ENCODE measurements at places on chromosomes 1 and 21.

DNA sequence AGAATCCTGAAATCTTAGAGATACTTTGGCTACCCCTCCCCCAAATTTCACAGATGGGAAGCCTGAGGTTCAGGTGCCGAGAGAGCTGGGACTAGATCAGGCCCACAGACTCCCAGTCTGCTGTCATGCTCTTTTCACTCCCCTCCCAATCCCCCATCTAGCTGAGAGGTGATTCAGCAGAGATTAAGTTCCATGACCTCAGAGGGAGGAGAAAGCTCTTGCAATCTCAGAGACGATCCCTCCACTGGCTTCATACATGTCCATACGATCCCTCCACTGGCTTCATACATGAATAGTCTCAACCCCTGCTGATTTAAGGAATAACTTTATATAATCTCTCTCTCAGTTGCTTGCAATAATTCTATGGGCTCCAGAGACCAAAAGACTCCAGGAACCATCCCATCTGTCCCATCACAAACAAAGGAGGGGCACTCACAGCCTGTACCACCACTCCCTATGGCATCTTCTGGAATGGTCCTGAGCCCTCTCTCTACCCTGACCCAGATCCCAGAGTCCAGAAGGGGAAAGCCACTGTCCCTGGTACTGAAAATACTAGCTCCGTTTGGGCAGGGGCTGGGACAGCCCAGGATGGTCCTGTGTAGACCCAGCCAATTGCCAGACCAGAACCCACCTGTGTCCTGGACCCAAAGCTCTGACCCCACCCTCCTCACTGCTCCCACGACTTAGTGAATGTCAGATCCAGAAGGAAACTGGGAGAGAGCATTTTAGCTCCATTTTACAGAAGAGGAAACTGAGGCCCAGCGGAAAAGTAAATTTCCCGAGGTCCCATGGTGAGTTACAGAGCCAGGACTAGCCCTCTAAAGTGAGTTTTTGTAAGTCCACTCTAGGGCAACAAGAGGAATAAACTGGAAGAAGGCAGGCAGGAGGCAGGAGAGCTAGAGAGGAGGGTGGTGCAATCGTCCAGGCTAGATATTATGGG is 27.1 kb downstream of the RIMS3 start:
- no peak for DNase-seq

DNA sequence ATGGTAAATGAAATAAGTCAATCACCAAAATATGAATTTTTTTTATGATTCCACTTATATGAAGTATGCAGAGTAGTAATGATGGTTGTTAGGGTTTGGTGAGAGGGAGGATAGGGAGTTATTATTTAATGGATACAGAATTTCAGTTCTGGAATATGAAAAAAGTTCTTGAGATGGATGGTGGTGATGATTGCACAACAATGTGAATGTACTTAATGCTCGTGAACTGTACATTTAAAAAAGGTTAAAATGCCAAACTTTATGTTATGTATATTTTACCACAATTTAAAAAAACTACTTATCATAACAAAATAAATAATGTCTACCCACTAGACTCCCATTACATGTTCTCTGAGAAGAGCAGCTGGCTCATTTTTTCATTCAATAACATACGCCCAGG is 55.4 kb upstream of the TTC39A start:
- DNase-seq: no peak

DNA sequence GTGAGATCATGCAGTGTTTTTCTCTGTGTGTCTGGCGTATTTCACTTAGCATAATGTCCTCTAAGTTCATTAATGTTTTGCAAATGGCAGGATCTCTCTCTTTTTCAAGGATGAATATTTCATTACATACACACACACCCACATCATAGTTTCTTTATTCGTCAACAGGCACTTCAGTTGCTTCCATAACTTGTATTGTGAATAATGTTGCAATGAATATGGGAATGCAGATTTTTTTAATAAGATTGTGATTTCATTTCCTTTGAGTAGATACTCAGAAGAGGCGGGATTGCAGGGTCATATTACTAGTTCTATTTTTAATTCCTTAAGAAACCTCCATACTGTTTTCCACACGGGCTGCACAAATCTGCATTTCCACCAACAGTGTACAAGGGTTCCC is 134.0 kb downstream of the CLEC20A start:
- DNase-seq: no peak

DNA sequence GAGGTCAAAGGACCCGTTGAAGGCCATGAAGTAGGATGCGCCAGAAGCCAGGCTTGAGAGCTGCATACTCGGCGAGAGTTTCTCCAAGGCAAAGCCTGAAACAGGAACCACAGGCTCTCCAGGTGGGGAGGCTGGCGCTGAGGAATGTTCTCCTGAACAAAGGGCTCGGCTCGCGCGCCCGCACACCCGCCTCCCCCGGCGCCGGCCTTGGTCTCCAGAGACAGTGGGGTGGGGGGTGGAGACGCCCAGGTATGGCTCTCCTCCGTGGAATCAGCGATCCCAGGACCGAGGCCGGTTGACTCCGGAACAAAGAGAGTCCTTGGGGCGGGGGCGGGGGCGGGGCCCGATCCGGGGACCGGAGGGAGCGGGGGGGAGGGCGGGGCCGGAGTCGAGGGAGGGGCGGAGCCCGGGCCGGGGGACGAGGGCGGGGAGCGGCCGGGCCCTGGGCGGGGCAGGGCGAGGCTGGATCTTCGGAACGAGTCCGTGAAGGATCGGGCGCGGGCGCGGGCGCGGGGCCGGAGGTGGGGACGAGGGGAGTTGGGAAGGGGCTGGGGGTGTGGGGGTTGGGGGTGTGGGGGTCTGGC is 85.0 kb downstream of the NKAIN1 start:
- DNase-seq: peak; percentile 46

GRCh38 chr1:26278303-26278702 is 1.6 kb upstream of the SH3BGRL3 start:
- no peak for DNase-seq

GRCh38 chr1:94597701-94598100 is 56.1 kb upstream of the F3 start:
- DNase-seq: no peak

- DNase-seq: peak; percentile 34
Measured at GRCh38 chr21:46067505-46068201, 30.3 kb upstream of the COL6A2 start.

GRCh38 chr1:233261695-233262094 is 33.8 kb downstream of the PCNX2 start:
- DNase-seq: no peak

DNA sequence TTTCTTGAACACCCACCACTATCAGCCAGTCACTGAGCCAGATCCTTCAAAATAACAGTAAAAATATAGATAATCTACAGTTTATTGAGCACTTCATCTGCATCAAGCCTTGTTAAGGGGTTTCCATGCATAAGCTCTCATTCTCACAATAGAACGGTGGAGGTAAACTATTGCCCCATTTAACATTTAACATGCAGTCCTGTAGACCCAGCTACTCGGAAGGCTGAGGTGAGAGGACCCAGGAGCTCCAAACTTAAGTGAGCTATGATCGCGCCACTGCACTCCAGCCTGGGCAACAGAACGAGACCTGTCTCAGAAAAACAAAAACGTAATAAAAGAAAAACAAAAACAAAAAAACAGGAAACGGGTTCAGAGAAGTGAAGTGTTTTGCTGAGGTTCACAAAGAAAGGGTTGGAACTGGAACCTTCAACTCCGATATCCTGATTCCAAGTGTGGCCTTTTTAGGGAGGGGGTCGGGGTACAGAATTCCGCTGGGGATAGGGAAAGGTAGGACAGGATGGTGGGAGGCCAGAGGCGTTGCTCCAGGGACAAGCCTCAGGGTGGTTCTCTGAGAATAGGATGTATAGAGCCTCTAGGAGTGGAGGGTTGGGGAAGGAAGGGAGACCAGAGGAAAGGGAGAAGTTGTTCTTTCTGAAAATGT is 11.6 kb upstream of the SESN2 start:
- no peak for DNase-seq

DNA sequence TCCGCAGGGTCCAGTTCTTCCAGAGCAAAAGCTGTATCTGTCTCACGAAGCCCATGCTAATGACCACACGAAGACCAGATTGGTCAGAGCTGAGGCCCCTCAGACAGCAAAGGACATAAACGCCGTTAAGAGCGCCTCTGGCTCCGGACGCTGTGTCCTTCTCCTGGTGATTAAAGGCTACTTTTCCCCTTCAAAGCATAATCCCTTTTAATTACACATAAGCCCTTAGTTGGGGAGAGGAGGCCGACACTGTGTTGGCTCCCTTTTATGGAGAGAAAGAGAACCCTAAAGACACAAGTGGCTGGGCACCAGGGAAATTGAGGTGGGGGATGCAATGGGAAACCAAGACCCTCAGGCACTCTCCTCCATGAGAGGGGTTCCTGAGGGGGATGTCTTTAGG is at the start of gene ABCA4:
TSS of gene ABCA4 (minus strand) at position 158 of the 400 bp plus-strand sequence. CDS start at position 55, 103 bp downstream.
- DNase-seq: no peak

DNA sequence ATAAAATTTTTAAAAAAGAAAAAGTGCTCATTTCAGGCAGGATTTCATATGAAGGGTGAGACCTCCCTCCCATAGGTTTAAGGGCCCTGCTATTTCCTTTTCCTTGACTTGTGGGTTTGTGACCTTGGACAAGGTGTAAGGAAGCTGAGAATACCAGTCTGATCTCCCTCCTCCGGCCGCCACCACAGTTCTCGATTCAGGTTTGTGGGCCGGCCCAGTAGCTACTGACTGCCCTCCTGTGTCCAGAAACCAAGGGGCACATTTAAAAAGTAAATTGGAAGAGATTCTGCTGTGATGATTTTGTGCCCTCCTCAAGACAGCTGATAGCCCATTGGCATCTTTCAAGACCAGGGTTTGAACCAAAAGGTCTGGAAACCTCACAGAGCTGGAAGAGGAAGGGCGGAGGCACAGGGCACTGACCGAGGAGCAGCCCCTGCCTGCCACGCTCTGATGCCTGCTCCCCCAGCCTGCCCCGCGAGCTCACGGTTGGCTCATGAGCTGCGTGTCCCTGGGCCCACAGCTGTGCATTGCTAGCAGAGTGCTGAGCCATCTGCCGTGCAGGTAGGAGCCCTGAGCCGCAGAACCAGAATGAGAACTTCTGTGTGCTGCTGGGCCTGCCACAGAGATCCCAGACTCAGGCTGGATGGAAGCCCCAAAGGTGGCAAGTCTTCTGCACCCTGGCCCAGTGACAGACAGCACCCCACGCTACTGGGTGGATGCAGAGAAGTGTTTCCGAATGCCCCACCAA is 348.7 kb downstream of the NPHP4 start:
- no peak for DNase-seq

GRCh38 chr1:975896-976683 is 5.8 kb downstream of the PERM1 start:
- DNase-seq: peak; percentile 56

DNA sequence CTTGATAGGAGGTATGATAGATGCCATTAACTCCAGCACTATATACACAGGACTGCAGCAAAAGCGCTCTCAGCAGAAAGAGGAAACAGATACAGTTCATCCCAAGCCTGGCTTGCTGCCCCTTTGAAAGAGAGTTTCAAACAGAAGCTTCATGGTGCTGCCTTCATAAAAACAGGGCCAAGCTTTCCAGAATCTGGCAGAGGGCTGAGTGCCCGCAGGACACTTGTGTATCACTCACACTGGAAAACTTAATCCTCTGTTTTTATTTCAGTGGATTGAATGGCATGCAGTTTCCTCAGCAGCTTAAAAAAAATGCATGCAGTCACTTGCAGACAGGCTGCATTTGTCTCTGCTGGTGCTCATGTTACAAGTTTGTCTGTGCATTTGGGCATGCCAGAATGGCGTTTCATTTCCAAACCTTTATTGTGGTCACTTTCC is 40.4 kb downstream of the KCNJ15 start:
- DNase-seq: no peak

DNA sequence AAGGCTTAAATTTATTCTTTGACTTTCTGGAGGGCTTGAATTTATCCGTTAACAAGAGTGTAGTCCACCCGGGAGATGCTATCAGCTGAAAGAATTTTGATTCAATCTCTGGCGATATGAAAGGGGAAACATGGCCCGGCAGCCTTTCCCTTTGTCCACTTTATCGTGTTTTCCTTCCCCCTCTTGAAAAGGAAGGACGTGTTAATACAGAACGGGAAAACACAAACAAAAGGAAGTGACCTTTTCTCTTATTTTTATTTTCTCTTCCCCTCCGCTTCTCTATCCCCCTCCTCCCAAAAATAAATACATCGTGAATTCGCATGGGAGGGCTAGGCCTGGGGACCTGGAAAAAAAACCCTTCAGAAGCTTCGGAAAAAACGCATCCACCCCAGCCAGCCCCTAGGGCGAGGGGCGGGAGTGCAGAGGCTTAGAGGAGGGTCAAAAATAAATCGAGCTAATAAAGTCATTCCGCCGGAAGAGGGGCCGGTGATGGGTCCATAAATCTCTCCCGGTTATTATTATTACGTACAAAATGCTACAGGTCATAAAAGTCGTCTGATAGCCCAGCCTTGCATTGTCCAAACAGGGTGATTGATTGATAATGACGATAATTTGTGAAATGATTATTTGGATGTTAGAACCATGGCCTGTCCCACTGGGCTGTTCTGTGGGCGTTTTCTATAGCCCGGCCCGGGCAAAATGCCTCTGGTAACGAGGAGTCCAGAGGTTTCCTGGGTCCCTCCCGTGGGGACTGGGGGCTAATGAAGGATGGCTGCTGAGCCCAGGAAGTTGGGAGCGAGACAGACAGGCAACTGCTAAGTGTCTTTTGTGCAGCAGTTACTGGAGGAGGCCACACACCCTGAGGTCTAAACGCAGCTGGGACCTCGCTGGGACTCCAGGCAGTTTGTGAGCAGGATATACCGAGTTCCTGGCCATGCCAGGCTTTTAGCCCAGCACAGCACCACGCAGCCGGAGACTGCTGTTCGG is 179.4 kb downstream of the PRDM16 start:
- DNase-seq: no peak

GRCh38 chr1:26550946-26551345 is 21.4 kb downstream of the RPS6KA1 start:
- DNase-seq: no peak

DNA sequence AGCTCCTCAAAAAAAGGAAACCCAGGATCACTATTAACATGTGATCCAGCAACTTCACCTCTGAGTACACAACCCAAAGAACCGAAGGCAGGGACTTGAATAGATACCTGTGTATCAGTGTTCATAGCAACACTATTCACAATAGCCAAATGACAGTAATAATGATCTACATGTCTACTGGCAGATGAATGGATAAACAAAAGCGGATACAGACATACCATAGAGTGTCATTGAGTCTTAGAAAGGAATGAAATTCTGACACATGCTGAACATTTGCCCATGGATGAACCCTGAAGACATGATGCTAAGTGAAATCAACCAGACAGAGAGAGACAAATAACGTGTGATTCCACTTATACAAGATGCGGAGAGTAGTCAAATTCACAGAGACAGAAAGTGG is 564.2 kb downstream of the KIF26B start:
- no peak for DNase-seq
